ENCODE measurements at places on chromosomes 1 and 21.
A peak's percentile ranks its signal among the peaks of the same experiment; 100 is the strongest.

DNA sequence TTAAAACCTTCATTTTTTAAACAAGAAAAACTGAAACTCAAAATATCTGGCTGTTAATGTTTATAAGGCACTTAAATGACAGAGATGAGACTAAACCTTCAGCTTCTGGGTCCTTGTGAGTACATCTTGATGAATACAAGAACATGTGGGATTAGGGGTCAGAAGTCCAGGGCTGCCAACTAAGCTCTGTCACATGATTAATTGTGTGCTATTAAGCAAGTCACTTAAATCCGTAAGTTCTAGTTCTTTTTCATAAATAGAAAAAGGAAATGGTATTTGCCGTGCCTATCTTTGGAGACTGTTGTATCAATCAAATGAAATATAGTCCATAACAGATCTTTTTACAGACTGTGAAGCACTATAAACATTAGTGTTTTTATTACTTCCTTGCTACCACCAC is 43.2 kb upstream of the KCTD3 start:
- DNase-seq, result peak; percentile 71

DNA sequence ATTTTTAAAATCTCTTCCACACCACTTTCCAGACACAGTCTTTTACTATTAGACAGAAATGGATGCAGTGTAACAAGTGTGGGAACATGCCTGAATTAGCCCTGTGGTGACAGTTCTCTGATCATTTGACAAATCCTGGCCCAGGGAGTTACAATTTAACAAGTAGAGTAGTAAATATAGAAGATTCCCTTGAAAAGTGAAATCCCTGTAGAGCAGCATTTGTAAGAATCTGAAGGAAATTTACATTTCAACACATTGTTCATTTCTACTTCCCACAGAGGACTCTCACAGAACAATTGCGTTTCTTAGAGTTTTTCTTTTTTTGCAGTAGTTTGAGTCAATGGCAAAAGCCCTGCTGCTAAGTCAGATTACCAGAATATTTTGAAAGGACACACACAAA is 458.3 kb upstream of the BRINP3 start:
- no peak for DNase-seq

GRCh38 chr1:6779089-6779805 is 6.0 kb upstream of the CAMTA1 start:
- no peak for DNase-seq

- no peak for DNase-seq
Observed at GRCh38 chr1:200671235-200671786, 1.6 kb upstream of the DDX59 start.

GRCh38 chr1:6367381-6368012 is 26.1 kb downstream of the ACOT7 start:
- no peak for DNase-seq

- no peak for DNase-seq
Observed at GRCh38 chr1:165138960-165139359, 217.6 kb downstream of the LMX1A start.

DNA sequence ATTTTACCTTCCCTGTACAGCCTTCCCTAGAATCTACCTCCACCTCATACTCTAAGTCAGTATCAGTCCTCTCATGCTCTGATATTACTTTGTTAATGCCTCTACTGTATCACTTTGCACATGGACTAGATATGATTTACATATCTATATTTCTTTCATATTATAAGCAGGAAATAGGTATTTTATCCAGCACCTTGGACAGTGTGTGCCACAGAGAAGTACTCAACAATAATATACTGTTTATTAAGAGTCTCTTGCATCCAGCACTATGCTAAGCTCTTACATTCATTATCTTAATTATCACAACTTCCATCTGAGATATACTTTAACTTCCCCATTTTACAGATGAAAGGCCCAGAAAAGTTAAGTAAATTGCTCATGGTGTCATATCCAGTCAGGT is 247.9 kb upstream of the DAB1 start:
- no peak for DNase-seq

DNA sequence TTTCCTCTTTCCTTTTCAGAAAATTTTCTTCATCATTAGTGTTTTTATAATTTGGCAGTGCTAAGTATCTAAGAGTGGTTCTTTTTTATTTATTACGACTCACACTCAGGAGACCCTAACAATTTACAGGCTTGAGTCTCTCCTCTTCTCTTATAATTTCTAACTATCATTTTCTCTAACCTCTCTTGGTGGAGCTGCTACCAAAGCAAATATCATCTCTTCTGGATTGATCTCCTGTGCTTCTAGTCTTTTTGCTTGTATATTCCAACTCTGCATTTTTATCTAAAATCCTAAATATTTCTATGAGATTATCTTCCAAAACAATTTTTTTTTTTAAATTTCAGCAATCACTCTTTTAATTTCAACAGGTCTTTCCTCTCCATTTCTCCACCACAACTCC is 250.3 kb downstream of the KCNT2 start:
- no peak for DNase-seq

- DNase-seq, result peak; percentile 71
Observed at GRCh38 chr1:107877092-107877491, 87.9 kb downstream of the VAV3 start.

DNA sequence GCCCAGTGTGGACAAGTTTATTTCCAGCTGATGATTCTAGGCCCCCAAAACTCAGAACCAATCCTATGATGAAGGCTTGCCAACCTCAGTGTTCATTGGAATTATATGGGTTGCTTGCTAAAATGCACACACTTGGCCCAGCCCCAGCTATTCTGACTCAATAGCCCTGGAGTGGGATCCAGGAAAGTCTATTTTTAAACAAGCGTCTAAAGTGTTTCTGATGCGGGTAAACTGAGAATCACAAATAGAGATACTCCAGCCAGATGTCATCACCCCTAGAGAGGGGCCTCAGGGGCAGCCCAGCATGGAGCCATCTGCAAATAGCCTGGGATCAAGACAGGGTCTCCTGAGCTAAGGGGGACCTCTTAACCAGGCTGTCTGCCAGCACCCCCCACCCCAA is 46.0 kb downstream of the PKP1 start:
- peak; percentile 18 for DNase-seq

GRCh38 chr21:18772404-18772803 is 368.8 kb upstream of the TMPRSS15 start:
- peak; percentile 93 for DNase-seq

DNA sequence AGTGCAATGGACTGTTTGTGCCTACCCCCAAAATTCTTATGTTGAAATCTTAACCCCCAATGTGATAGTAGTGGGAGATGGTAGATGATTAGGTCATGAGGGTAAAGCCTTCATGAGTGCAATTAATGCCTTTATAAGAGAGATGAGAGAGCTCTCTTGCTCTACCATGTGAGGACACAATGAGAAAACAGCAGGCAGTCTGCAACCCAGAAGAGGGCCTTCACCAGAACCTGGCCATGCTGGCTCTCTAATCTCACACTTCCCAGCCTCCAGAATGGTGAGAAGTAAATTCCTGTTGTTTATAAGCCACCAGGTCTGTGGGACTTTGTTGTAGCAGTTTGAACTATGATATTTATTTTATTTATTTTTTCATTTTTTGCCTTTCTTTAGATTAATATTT is 21.0 kb downstream of the RYR2 start:
- DNase-seq, result no peak

- no peak for DNase-seq
Observed at GRCh38 chr1:116015679-116016078, 39.4 kb downstream of the SLC22A15 start.

GRCh38 chr1:154608397-154609270 is 648 bp upstream of the ADAR start:
- DNase-seq, result peak; percentile 49

DNA sequence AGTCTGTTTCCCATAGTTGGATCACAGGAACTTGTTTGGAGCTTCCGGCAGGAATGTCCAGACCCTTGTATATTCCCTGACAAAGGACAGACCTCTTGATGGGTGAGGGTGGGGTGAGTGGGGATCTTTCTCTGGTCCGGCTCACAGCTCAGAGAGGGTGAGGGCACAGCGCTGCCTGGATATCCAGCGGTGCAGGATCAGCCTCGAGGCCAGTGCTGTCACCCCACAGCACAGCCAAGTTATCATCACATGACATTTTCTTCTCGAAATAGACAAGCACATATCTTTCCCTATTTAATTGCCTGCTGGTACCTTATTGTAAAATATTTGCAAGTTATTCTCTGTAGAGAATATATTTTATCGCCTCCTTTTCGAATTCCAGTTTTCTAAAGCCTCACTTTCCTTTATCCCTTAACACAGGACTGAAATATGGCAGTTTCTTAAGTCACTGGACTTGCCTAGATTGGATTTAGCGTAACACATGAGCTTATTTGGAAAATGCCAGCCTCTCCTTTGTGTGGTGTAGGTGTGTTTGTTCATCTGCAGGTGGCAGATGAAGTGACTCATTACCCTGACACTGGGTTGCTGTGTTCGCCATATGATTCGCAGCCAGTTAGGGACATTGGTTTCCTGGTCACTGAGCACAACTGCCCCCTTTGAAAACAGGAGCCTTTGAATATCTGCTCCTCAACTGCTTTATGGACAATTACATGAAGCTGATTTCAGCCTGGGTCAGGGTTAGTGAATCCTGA is 21.4 kb downstream of the CLIC6 start:
- no peak for DNase-seq
